ENCODE measurements at places on chromosomes 13 and 19.
A peak's percentile ranks its signal among the peaks of the same experiment; 100 is the strongest.

DNA sequence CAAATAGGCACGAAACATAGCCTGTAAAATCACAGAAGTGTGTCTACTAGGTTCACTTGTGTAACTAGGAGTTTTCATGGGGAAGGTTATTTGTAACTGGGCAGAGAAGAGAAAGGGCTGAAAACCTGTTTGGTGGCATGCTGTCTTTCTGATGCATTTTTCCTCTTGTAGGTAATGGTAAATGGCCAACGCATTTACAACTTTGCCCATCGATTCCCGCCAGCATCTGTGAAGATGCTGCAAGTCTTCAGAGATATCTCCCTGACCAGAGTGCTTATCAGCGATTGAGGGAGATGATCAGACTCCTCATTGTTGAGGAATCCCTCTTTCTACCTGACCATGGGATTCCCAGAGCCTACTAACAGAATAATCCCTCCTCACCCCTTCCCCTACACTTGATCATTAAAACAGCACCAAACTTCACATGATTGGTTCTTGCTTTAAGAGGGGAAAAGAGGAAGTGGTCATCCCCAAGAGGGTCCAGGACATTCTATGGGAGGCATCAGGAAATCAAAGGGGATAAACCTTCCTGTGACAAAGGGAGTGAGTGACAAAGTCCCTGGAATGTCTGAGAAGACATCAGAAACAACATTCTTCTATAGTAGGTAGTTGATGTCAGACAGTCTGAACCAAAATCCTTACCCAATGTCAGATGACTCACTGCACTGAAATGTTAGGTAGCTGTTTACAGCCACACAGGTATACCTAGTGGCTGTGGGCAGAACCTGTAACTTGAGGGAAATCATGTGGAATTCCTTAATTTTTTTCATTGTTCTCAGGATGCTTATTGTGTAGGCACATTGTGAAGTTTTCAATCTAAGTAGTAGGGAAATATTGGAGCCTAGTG is 5.0 kb downstream of the LGALS14 start:
- no peak for DNase-seq

GRCh38 chr19:7000333-7000732 is 20.9 kb downstream of the MBD3L2B start:
- no peak for DNase-seq

DNA sequence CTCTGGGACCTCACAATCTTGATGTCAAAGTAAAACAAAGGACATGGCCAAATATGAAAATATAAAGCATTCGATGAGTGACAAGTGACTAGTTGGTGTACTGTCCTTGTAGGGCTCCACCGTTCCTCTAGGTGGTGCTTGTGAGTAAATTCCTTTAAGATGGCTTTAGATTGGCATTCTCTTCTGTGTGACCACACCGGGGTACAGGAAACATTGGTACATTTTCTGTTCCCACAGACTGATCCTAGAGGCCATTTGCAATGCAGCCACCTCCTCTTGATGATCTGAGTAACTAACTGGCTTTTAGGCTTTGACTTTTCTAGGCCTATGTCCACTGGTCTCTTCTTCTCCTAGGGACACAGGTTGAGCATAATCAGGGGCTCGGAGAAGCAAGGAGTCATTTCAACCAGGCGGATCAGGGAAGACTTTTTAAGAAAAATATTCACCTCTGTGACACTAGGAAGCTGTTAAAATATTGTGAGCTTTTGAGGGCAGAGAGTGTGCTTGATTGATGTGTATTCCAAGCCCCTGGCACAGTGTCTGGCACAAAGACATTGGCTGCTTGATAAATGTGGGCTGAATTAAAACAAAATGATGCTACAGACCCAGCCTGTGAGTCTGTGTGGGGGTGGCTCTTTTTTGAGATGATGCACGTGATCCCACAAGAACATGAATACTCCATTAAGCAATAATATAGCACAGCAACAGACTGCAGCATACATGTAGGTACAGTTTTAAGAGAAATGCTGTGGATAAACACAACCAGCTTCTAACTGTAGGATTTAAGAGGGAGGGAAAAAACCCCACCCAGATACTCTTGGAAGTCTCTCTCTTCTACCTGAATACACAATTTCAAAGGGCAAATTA is 21.0 kb downstream of the EPSTI1 start:
- peak; percentile 63 for DNase-seq

- peak; percentile 52 for DNase-seq
Measured at GRCh38 chr19:38224014-38224862, at the start of gene DPF1. TSS of gene DPF1 (minus strand) at chr19:38224222. CDS start at chr19:38224142, 80 bp downstream.

- no peak for DNase-seq
Measured at GRCh38 chr19:8387688-8388611, 2.2 kb upstream of the RAB11B start.

DNA sequence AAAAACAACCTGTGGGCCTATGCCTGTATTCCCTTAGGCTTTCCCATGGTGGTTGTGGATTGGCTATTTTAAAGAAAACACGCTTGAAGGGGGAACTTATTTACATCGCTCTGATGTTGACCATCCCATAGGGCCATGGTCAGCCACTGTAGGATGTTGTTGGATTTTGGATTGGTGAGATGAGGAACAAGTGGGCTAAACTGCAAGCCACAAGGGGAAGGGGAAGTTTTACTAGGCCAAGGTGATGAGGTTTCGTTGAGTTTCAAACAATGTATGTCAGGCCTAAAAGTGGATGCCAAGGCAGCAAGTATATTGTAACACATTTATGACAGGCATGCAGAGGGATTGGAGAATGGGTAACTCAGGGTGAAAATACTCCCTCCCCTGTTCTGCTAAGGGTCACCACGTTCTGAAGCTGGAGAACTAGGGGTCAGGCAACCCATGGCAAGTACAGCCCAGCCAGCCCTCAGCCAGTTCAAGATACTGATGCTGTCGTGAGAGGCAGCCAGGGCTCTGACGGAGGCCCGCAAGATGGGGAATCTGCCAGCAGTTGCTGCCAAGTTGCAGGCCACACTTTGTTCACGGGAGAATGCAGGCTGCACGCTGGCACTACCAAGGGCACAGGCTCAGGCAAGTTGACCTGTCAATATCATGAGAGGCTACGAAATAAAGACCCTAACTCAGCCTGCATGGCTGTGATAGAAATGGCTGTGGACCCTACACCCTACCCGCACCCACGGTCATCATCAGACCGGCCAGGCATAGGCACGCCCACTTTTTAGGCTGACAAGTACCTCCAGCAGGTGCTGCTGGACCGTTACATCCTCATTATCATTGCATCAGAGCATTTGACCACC is 11.1 kb downstream of the IRGC start:
- DNase-seq: no peak

GRCh38 chr13:47598340-47598911 is 402.6 kb downstream of the SUCLA2 start:
- DNase-seq: no peak

- no peak for DNase-seq
Measured at GRCh38 chr19:54668353-54668752, 5.6 kb downstream of the LILRB4 start.

DNA sequence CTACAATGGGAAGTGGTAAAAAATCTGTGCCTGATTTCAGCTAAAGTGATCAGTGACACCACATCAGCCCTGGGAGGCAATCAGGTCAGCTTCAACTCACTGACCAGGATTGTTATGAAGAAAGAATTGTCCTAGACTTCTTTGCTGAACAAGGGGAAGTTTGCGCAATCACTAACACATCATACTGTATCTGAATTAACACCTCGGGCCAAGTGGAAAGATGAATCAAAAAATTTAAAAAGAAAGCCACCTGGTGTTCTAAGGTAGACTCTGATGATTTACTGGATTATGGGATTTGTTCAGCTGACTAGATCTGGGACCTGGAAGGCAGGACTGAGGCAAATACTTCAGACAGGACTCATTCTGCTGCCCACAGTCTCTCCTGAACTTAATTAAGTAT is 161.8 kb downstream of the DIAPH3 start:
- no peak for DNase-seq

- no peak for DNase-seq
Measured at GRCh38 chr13:29154390-29154789, 334.3 kb downstream of the MTUS2 start.

DNA sequence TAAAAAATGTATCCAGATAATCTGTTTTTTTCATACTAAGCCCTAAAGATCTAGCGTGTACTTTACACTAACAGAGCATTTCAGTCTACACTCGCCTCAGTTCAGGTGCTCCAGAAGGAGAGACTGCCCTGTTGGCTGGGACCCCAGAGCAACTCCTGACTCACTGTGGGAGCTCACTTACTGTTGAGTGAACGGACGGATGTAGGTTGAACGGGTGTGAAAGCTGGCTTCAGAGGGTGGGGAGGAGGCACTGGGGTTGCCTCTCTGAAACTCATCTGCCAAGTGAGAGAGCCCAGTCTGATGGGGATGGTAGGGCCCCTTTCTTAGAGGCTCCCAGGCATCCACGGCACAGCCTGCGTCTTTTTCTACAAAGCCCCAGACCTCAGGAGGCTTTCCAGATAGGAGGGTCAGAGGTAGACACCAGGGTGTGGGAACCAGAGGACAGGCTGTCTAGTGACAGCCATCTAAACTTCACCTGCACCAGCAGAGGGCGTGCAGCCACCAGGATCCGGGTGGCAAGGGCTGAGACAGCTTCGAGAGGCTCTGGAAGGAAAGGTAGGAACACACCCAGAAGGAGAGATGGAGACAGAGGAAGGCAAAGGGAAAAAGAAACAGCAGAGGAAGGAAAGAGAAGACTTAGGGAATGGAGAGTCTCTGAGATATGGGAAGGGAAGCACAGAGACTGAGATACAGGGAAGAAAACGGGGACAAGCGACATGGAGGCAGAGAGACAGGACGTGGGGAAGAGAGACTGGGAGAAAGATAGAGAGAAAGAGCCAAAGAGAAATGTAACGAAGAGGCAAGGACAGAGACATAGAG is 3.7 kb downstream of the KASH5 start:
- peak; percentile 79 for DNase-seq

GRCh38 chr13:50277127-50277526 is 261.9 kb downstream of the KCNRG start:
- no peak for DNase-seq

DNA sequence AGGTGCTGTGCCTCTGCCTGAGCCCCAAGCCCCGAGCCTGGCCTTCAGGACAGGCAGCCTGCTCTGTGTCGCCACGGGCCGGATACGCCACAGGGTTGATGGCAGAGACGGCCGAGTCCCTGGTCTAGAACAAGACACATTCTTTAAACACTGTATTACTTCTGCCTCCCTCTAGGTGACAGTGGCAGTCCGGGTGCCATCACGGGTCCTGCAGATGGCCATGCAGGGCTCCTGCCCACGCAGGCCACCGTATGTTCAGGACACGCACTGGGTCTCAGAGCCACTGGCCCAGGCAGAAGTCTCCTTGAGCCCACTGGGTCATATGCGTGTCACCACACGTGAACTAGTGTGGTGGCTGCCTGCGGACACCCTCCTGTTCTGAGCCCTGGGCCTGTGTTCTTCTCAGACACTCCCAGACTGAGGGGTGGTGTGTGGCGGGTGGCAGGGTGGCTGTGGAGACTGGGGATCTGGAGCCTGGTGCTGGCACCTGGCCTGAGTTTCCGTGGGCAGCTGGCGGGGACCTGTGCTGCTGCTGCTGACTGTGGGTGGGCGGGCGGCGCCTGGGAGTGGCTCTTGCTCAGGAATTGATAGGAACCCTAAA is 4.4 kb downstream of the PLEKHJ1 start:
- no peak for DNase-seq

DNA sequence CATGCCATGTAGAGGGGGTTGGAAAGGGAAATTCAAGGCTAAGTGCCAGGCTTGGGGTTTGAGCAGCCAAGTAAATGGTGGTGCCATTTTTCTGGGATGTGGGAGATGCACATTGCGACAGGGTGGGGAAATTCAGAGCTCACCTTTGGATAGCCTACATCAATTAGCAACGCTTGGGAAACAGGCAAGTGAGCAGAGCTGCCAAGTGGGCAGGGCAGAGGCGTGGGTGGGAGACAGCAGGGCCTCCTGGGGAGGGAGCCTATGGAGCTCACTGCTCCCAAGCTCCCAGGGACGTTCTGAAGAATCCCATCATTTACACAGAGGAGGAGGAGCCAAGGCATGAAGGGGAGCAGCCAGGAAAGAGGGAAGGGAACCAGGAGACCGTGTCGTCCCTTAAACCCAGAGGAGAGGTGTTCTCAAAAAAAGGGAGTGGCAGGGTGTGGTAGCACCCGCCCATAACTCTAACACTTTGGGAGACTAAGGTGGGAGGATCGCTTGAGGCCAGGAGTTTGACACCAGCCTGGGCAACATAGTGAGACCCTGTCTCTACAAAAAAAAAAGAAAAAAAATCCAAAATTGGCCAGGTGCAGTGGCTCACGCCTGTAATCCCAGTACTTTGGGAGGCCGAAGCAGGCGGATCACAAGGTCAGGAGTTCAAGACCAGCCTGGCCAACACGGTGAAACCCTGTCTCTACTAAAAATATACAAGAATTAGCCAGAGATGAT is 11.5 kb upstream of the CCNE1 start:
- no peak for DNase-seq

DNA sequence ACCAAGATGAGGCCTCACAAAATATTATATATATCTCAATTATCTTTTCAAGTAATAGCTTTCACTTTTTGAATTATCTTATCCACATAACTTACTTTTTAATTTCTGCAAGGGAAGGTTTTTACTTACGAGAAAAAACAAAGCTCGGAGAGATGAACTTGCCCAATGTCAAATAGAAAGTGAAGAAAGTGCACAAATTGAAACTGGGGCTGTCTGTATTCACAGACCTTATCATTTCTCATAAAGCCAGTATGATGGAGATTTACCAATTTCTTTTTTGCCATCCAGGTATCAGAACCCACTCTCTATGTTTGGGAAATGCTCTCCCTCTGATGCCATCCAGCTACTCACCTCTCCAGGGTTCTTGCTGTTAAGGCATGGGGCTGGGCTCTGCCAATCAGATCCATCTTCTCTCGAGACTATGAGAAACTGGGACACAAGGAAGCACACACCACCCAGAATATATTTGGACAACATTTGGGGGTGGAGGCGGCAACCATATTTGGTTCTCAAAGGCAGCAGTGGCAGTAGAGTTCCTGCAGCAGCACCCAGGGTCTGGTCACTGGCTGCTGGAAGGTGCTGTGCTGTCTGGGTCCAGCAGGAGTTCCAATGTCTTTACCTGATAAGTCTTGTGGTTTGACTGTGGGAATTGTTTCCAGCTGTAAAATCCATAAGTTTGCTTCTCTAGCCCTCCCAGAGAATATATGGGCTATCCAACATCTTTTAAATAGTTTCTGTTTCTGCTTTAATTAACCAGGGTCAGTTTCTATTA is 45.8 kb upstream of the SCEL start:
- DNase-seq: no peak

GRCh38 chr19:42281146-42281826 is 12.2 kb downstream of the CIC start:
- peak; percentile 27 for DNase-seq

GRCh38 chr19:7831452-7831851 is 1.4 kb downstream of the EVI5L start:
- DNase-seq: no peak

DNA sequence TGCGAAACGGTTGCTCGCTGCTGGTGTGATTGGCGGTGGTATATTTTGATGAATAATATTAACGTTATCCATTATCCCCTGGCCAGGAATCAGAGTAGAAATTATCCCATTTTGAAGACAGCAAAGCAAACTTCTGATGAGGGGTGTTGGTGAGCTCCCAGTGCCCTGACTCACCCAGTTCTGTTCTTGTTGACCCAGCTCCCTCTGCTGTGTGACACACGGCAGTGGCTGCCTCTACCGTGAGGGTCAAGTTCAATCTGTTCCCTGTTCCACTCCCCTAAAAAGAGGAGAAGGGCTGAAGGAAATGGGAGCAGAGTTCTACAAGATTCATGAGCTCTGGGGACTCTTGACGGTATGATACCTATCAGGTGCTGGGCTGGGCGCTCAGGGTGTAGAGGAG is 2.0 kb downstream of the CAMSAP3 start:
- no peak for DNase-seq

- no peak for DNase-seq
Measured at GRCh38 chr13:101978552-101979315, 423.1 kb downstream of the FGF14 start.

Data from activated CD4-positive, alpha-beta T cell treated with anti-CD3 and anti-CD28 coated beads, Interleukin-2, Interleukin-4, amounts not matched to agents 100 ng/mL and 50 ng/mL, durations not matched to agents 16 hours and 8 hours (primary cell).